Frontal cortex (tissue), 4 donors: ENCODE measurements at places on chromosomes 5 and 9. TPM values are rescaled to one million over a fixed set of nuclear protein-coding genes. Genes with fewer than 3 reads are reported as not detected.

The FGF1 gene
- total RNA-seq: 2.9 TPM

The LTC4S gene
- 1.6 TPM for total RNA-seq

The GRXCR2 gene
- not detected for total RNA-seq

The OGN gene
- total RNA-seq: 17.5 TPM

The GPX3 gene
- total RNA-seq: 4.1 TPM
